ENCODE measurements at places on chromosomes 7 and 10.

- DNase-seq, result no peak
These were observed 96.9 kb downstream of the OSBPL3 start for GRCh38 chr7:24882989-24883621.

GRCh38 chr7:149770728-149771636, 2.4 kb downstream of the ZNF467 start:
- no peak for DNase-seq

DNA sequence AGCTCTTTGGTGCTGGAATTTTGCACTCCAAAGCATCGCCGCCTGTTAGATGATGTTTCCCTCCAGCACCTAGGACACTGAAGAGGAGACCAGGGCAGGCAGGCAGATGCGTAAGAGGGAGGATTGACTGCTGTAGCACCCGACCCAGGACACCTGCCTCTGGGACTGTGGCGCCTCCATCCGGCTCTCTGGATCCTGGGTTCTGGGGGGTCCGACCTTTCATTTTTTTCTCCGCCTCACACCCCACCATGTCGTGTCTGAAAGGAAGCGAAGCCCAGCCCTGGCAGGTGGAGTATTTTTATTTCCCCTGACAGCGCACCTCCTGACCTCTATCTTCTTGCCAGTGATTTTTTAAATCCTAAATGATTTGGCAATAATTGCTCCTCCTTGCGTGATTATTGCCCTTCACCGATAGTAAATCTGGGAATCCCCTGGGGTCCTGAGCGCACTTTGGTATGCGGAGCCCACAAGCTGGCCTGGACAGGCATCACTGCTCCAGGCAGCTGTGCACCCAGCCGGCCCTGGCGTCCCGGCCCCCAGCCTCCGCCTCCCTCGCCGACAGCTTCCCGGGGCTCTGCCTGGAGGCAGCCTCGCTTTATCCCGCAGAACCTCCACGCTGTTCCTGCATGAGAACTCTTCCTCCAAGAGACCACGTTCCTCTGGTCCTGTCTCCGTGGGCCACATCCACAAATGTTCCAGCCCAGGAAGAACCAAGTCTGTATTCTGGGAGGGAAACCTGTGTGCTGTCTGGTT, 48.4 kb downstream of the LHPP start:
- DNase-seq, result no peak

DNA sequence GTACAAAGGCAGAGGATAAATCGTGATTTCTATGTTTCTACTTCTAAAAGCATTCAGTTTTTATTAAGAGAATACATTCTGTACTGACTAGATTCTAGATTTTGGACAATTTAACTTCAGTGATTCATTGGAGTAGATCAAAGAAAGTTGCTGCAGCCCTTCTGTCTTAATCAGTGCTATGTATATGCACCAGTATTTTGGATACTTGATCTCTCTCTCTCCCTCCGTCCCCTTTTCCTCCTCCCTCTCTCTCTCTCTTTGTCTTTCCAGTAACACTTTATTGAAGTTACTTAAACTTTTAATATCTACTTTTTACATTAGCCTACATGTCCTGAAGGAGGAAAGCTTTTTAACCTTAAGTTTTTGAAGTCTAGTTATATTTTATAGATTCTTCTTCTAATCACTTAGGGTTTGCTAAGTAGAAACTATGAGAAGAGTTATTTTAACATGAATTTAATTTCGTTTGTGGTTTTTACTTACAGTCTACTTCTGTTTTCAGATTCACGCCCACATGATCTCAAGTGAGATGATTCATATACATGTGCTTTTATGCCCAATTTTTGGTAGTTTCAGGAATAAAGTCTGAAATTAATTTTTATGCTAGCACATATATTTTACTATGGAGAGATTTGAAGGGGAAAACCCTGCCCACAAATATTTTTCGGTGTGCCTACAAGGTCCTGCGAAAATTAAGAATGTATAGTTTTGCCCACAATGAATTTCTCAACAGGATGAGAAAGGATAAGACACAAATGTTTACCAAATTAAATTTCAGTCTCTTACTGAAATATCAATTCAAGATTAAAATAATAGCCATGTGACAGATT, 9.1 kb downstream of the MDFIC start:
- DNase-seq, result no peak

- no peak for DNase-seq
These were observed 34.5 kb downstream of the NRG3 start for GRCh38 chr10:81909453-81909852.

GRCh38 chr7:3861386-3861785, 560.3 kb downstream of the SDK1 start:
- DNase-seq, result no peak

DNA sequence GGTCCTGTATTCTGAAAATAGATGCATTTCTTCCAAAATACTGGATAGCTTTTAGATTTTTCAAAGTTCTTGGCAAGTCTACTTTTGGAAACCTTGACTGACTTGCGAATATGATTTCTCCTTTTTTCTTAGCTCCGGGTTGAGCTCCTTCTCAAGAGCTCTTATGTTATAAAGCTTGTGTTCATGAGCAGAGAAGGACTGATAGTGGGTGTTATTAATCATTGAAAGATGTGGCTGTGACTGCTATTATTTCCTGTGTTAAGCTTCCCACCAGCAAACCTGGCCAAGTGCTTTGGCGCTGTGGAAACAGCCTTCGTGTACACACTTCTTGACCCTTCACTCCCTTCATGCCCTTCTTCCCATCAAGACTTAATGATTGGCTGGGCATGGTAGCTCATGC, 98.2 kb downstream of the KIAA1217 start:
- no peak for DNase-seq

DNA sequence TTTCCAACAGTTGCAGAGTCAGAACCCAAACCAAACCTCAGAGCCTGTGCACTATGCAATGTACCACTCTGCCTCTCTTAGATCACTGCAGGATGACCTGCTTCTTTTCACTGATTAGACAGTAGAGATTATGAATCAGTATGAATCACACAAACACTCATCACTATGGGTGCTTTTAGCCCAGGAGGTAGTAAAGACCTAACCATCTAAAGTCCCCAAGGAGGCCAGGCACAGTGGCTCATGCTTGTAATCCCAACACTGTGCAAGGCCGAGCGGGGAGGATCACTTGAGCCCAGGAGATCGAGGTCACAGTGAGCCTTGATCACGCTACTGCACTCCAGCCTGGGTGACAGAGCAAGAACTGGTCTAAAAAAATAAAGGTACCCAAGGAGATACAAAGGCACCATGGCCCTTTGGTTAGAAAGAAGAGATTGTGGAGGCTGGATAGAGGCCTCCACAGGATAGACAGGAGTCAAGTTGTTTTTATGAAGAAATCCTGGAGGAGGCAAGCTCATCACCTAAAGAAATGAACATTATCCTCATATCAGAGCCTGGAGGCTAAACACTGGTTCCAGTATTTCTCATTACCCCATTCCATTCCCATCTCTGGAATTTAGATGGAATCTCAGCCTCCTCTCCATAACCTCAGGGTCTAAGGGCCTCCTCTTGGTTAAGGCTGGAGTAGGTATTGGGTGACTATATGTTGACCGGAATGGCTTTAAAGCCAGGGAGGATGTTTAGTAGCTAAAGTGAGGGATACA, 12.9 kb downstream of the SEC31B start:
- DNase-seq, result no peak

GRCh38 chr10:26977635-26978034, 116.9 kb upstream of the ABI1 start:
- DNase-seq, result no peak

GRCh38 chr7:156620291-156620675, 20.3 kb upstream of the RNF32 start:
- no peak for DNase-seq

DNA sequence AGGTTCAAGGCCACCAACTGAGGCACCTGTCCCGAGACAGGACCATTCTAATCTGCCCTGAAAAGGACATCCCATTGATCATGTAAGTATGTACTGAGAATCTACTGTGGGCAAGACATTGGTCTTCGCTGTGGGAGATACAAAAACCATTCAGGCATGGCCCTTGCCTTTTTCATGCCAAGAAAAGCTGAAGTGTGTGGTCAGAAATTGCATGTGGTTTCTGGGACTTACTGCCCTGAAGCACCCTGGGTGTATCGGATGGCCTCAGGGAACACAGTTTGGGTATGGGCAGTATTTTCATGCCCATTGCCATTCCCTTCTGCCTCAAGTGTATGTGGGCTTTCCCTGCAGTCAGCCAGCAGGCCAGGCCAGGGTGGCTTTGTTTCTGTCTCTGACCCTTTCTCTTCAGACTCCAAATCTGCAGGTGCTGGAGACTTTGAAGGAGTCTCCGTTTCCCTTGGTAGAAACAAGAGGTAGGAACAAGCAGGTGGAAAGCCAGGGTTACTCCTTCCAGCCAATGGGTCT, 285.7 kb downstream of the ZEB1 start:
- no peak for DNase-seq

GRCh38 chr10:44394696-44395381, 9.9 kb upstream of the CXCL12 start:
- DNase-seq, result no peak

- no peak for DNase-seq
These were observed 73.0 kb upstream of the LRRC4 start for GRCh38 chr7:128104108-128104742.

DNA sequence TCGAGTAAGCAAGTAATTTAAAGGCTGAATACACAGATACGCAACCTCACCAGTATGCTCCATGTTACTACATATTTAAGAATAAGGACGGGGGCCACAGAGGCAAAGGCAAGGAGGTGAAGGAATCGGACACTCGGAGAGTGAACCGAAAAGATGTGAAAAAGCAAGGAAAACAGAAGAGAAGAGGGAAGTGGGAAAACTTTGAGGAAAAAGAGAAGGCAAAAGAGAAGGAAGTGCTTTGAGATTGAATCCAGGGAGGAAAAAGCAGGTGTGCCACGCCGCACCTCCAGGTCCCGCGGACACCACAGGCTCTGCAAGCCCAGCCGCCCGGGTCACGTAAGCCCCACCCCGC, 367 bp upstream of the AVL9 start:
- DNase-seq, result no peak

GRCh38 chr7:123190109-123190831, 9.5 kb downstream of the SLC13A1 start:
- DNase-seq, result no peak

DNA sequence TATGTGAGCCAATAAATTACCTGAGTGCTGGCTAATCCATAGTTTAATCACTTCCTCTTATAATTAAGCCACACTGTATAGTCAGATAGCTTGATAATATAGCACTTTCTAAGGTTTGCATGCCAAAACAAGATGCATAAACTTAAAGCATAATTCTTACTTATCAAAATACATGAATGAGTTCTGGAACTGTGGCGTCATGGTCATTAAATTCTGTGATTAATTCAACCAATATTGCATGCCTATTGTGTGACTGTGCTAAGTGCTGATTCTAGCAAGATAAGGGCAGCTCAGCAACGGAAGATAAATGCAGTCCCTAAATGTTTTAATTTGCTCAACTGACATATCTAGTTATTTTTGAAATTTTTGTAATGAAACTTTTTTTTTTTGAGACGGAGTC, 29.7 kb downstream of the HOXA1 start:
- no peak for DNase-seq

DNA sequence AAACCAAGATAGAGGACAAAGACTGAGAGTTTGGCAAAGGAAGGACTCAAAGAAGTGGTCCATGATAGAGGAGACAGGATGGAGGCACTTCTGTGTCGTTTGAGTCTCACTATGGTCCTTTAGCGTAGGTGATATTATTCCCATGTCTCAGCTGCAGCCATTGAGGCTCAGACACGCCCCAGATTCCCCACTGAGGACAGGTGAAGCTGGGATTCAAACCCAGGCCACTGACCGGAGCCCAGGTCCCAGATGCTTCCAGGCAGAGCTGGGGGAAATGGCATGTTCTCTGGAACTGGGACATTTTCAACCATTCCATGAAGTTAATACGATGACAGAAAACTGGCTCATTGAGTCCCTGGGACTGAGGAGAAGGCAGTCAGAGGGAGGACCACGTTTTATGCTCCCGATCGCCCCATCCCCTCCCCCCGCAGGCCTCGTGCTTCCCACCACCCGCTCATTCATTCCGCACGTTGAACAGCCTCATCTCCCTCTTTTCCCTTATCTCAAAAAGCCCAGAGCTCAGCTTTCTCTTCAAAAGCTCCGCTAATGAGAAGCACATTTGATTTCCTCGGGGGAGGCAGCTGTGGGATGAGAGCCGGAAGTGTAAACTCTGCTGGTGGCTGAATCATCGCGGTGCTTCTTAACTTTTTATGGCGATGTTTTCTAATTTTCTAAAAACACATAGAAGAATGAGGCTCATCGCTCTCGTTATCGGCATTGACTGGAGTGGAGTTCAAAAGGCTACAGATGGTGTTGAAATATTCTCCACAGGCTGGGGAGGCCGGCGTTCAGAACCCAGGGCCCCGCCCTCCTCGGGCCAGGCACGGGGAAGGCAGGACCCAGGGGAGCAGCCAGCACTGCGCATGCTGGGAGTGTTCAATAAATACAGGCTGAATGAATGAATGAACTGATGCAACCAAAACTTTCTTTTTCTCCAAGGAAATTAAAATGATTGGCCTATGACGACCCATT, 64.0 kb downstream of the OAT start:
- DNase-seq, result no peak

GRCh38 chr10:71693377-71693776, 26.2 kb downstream of the C10orf105 start:
- no peak for DNase-seq

- DNase-seq, result no peak
These were observed 26.2 kb upstream of the ABLIM1 start for GRCh38 chr10:114684084-114684821.

GRCh38 chr10:50467209-50467608, 156.5 kb downstream of the SGMS1 start:
- DNase-seq, result no peak

GRCh38 chr7:128915841-128916642, 5.5 kb upstream of the KCP start:
- DNase-seq, result no peak

DNA sequence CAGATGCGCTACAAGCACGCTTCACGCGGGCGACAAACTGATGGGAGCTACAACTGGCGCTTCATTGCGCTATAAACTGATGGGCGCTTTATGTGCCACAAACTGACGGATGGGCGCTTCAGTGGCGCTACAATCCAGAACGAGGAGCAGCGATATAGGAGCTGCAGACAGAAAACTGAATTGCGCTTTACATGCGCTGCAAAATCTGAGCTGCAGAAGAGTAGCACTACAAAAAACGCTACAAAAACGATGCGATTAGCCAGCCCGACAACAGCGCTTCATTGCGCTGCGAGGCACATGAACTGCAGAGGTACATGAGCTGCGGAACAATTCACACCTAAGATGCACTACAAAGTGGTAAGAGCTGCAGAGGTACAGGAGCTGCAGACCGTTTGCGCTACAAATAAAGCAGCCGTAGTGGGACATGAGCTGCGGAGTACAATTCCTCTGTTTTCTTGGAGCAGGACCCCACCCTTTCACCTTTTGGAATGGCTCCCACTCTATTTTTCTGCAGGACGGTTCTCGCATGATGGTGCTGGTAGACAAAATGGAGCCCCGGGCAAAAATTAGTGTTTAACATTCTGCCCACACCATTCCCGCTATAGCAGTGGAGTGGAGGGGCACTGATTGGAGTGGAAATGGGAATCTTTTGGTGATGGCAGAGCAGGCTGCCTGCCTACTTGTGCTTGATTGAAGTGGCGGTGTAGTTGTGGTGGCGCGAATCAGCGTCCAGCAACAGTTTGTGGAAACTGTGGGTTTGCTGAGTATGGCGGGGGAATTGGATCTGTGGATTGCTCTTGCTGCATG, 1.2 kb upstream of the SGCE start:
- no peak for DNase-seq
